ENCODE measurements at places on chromosomes 12 and 14. TPM values are rescaled to one million over a fixed set of nuclear protein-coding genes. Genes with fewer than 3 reads are reported as not detected.

GRCh38 chr12:32532951-32533350, 133.6 kb downstream of the FGD4 start:
- no peaks in the 10 kb centered on the region for H3K36me3 ChIP-seq
- H3K4me1 ChIP-seq = no peaks in the 10 kb centered on the region
- no peaks in the 10 kb centered on the region for H3K27me3 ChIP-seq
- no peak for DNase-seq

DNA sequence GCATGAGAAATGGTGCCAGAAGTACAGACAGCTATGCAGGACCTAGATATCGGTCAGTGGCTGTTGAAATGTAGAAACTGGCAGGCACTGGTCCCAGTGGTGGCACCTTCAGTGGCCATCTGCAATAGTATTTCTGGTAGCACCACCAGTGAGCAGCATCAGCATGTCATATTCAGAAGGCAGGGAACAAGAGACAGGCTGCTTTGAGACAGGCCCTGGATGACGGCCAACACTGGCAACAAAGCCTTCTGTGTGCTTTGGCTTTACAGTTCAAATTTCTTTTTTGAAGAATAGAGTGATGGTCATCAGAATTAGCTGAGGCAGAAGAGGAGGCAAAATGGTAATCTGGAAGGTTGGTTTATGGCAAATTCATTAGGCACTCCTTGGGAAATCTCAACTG, 273.4 kb upstream of the SLC16A7 start:
- no peak overlapping the region for H3K27ac ChIP-seq
- no peaks in the 10 kb centered on the region for H3K4me1 ChIP-seq
- H3K4me3 ChIP-seq = no peak overlapping the region
- no peak for DNase-seq
- H3K27me3 ChIP-seq = no peaks in the 10 kb centered on the region

The LMBR1L gene
- 14.6 TPM for total RNA-seq

GRCh38 chr14:76793956-76794355, 18.7 kb downstream of the ANGEL1 start:
- H3K27ac ChIP-seq = no peak overlapping the region
- no peak for DNase-seq
- H3K4me3 ChIP-seq = no peak overlapping the region
- H3K36me3 ChIP-seq = peaks cover 65% of the 10 kb centered on the region
- no peaks in the 10 kb centered on the region for H3K27me3 ChIP-seq

GRCh38 chr12:72995616-72996015, 723.4 kb downstream of the TRHDE start:
- H3K36me3 ChIP-seq = no peaks in the 10 kb centered on the region
- no peaks in the 10 kb centered on the region for H3K27me3 ChIP-seq
- no peak for DNase-seq
- H3K4me1 ChIP-seq = no peaks in the 10 kb centered on the region
- no peak overlapping the region for H3K4me3 ChIP-seq
